ENCODE measurements at places on chromosomes 4 and X. TPM values are rescaled to one million over a fixed set of nuclear protein-coding genes. Genes with fewer than 3 reads are reported as not detected.

DNA sequence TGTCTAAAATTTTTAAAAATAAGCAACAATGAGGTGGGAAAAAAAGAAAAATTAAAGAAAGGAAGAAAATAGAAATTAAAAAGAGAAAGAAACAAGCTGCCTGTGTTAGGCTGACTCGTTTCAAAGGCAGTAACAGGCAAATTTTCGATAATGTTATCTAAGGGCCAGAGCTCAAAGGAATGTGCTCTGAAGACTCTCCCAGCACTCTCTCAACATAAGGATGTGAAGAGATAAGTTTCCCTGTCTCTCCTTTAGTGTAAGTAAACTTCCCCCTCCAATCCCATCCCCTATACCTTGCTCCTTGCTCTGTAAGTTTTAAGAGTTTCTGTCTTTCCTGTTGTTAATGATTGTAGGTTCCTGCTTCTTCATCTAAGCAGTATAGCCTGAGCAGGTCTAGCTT, 172.8 kb downstream of the TEX13C start:
- no peak overlapping the region for H3K4me3 ChIP-seq
- H3K27me3 ChIP-seq, result no peaks in the 10 kb centered on the region
- no peaks in the 10 kb centered on the region for H3K36me3 ChIP-seq

DNA sequence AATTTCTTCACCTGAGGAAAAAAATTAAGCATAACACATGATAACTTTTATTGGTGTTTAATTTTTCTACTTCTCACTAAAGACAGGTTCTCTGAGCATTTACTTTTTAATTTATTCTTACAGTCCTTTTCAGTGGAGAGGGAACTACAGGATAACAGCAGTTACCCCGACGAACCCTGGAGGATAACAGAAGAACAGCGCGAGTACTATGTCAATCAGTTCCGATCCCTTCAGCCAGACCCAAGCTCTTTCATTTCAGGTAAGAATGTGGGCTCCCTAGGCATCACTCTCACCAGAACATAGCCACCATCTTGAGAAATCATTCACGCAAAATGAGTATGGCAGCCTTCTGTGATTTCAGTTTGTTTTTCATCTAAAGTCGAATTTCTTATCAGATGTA, 100.8 kb downstream of the REPS2 start:
- H3K36me3 ChIP-seq, result no peaks in the 10 kb centered on the region
- H3K27me3 ChIP-seq, result no peaks in the 10 kb centered on the region
- H3K4me1 ChIP-seq, result no peaks in the 10 kb centered on the region
- no peak for DNase-seq
- H3K27ac ChIP-seq, result no peak overlapping the region

DNA sequence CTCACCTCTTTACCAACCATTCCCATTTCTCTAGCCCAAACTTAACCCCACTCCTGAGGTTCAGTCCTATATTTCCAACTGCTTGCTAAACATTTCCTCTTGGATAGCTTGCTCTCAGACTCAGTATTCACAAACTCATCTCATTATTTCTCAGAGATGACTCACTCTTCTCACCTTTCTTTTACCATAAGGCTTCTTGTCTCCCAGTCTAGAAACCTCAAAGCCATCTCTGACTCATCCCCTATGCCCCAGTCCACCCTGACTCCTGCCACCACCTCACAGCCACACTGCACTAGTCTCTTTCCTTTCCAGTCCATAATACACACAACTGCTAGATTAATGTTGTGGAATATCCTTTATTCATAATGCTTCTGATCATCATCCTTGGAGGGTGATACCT, 4.8 kb downstream of the FRMPD3 start:
- no peaks in the 10 kb centered on the region for H3K36me3 ChIP-seq
- peaks cover 39% of the 10 kb centered on the region for H3K27me3 ChIP-seq
- no peak for DNase-seq
- H3K4me3 ChIP-seq, result no peak overlapping the region

GRCh38 chr4:125070861-125071260, 243.9 kb upstream of the FAT4 start:
- H3K27ac ChIP-seq, result no peak overlapping the region
- no peaks in the 10 kb centered on the region for H3K4me1 ChIP-seq
- no peaks in the 10 kb centered on the region for H3K36me3 ChIP-seq
- H3K4me3 ChIP-seq, result no peak overlapping the region
- no peak for DNase-seq
- H3K27me3 ChIP-seq, result no peaks in the 10 kb centered on the region

GRCh38 chrX:104427693-104428092, 138.3 kb upstream of the IL1RAPL2 start:
- peaks cover 18% of the 10 kb centered on the region for H3K27me3 ChIP-seq
- no peak for DNase-seq
- no peak overlapping the region for H3K4me3 ChIP-seq
- no peaks in the 10 kb centered on the region for H3K4me1 ChIP-seq
- H3K27ac ChIP-seq, result no peak overlapping the region
- H3K36me3 ChIP-seq, result no peaks in the 10 kb centered on the region

DNA sequence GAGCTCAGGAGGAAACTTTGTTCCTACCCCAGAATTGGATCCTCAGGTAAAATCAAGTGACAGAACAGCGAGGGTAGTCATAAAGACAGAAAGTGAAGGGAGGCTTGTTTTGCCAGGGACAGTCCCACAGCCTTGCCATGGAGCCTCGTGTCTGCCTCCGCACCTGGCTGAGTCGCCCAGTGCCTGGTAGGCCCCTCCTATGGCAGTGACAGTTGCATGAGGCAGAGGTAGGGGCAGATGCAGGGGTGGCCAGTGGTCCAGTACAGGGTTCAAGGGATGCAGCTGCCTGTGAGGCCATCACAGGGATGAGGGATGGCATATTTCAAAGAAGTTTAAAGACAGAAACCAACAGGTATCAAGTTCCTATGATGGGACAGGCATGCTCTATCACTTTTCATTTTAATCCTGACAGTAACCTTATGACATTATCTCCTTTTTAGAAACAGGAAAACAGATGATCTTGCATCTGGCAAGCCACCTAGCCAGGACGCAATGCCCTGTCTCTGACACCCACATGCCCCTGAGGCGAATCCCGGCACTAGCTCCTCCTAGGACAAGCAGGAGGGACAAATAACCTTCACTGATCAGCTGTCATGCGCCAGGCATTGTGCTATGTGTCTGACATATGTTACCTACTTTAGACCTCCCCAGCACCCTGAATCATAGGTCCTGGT, 127.4 kb upstream of the ENPP6 start:
- no peak for DNase-seq
- no peaks in the 10 kb centered on the region for H3K27me3 ChIP-seq
- no peak overlapping the region for H3K4me3 ChIP-seq

DNA sequence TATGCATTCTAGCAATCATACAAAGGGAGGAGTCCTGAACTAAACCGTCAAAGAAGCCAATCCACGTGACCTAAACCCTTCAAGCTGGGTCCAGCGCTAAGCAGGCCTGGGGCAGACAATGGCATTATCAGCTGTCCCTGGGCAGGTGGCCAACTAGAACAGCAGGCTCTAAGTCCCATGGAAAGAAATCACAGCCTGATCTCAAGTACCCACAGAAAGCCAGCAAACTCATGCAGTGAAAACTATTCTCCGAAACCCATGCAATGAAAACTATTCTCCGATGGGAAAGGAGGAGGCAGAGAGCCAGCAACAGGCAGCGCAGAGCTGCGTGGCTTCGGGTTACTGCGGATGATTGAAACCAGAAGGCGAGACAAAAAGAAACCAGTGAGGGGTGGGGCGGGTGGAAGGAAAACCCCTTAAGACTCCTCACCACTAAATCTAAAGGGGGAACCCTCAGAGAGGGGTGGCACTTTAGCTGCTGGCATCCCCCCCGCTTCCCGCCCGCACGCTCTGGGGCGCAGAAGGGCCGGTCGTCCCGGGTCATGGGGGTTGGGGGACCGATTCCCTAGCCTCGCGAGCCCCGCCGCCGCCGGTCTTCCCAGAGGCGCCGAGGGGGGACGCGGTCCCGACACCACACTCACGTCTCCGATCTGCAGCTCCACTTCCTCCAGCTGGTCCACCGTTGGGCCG, 567 bp downstream of the C4orf46 start:
- H3K36me3 ChIP-seq, result no peaks in the 10 kb centered on the region
- H3K4me3 ChIP-seq, result peak overlapping the region; percentile 62
- no peaks in the 10 kb centered on the region for H3K27me3 ChIP-seq
- peak overlapping the region; percentile 19 for H3K27ac ChIP-seq
- peak; percentile 35 for DNase-seq

- DNase-seq, result no peak
- H3K27me3 ChIP-seq, result no peaks in the 10 kb centered on the region
- no peaks in the 10 kb centered on the region for H3K4me1 ChIP-seq
- H3K27ac ChIP-seq, result no peak overlapping the region
- no peak overlapping the region for H3K4me3 ChIP-seq
Observed at GRCh38 chr4:70768301-70768948, 46.7 kb downstream of the RUFY3 start.

Gene AFP
- total RNA-seq, result not detected

All from tibial nerve (tissue), 4 donors.